ENCODE measurements at places on chromosomes 2 and 18. TPM values are rescaled to one million over a fixed set of nuclear protein-coding genes. Genes with fewer than 3 reads are reported as not detected.

The VWA3B gene
- total RNA-seq, result not detected

GRCh38 chr18:3998698-3999333, 456.3 kb downstream of the DLGAP1 start:
- DNase-seq, result peak; percentile 20

DNA sequence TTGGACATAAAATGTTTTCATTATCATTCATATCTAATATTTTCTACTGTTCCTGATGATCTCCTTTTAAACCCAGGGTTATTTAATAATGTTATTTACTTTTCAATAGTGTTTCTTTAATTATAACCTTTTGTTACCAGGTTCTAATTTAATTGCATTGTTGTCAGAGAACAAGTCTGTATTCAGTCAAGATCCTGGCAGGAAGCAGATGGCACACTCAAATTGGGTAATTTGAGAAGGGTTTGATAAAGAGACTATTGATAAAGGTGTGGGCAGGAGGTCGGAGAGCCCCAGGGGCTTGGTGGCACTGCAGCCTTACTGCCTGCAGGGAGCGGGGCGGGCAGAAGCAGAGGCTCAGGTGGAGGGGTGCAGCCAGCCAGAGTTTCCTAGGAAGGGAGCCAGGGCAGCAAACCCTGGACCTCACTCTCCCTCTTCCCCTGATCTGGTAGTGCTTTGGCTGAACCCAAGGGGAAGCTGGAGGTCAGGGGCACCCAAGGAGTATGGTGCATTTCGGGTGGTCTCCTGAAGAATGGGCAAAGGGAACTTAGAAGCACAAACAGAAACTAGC, 2.3 kb upstream of the KIF1A start:
- DNase-seq, result no peak

DNA sequence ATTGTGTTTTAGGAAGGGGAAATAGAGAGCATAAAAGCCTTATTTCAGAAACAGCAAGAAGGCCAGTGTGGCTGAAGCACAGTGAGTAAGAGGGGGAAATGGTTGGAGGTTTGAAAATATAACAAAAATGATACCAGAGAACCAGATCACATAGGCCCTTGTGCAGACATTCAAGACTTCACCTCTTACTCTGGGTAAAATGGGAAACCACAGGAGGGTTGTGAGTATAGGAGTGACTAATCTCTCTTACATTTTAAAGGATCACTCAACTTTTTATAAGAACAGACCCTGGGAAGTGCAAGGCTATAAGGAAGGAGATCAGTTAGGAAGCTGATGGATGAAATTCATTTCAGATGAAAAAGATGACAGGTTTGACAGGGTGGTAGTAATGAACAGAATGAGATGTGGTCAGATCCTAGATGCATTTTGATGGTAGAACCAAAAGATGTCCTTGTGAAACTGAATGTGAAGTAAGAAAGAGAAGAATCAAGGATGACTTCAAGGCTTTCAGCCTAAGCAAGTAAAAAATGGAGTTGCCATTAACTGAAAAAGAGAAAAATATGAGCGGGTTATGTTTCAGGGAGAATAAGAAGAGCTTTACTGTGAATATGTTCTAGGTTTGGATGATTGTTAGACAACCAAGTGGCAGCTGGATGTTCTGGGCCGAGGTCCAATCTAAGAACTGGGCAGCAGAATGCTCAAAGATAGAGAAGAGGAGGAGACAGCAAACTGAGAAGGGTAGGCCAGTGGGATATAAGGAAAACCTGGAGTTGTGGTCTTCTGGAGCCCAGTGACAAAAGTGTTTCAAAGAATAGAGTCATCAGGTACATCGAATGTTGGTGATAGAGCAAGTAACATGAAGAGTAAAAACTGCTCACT, 65.1 kb downstream of the USP40 start:
- no peak for DNase-seq

DNA sequence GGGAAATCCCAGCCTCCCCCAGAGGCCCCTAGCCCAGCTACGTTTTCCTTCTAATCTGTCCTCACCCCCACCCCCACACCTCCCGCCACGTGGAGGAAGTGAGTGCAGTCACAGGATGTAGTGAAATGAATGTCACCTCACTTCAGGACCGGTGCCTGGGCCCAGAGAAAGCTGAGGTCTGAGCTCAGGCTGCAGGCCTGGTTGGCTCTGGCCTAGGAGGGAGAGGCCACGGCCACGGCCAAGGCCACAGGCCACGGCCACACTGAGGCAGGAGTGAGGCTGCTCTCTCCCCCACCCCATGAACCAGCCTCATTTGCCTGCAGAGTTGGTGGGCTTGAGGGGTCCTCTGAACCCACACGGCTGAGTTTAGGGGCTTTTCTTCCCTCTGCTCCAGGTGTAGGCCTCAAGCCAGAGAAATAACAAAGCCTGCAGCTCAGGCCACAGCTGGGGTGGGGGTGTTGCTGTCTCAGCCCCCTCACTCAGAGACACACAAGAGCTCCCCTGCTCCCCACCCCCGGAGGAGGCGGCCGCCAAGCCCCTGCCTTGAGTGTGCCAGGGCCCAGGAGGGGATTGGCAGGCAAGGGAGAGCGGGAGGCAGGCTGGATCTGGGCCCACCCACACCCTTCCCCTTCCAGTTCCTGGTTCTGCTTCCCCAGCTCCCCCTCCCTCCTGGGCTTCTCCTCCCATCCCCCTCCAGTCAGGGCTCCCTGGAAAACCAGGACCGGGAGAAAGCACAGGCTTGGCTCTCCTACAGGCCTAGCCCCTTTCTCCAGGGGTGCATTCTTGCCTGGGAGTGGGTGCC, 27.0 kb downstream of the DNMT3A start:
- peak; percentile 22 for DNase-seq

DNA sequence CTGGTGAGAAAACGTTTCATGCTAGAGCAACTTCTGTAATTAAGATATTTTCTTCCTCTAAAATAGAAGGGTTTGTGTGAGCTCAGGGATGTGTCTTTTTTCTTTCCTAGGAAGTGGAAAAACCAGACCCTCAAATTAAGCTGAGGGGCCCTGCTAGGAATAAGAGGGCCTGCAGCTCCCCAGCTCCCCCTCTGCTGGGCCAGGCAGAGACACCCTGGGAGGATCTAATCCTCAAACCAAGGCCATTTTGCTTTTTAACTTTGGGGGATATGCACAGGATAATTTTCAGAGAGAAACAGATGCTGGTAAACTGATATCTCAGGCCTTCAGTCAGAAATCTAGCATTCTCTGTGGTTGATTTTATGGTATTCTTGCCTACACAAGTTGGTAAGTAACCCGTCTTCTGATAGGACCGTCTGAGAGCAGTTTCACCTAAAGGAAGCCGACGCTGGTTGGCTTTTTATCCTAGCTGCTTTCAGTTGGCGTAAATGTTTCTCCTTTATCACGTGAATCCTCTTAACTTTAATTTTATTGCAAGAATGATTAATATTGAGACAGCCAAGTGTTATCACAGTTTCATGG, 34.8 kb downstream of the SNTG2 start:
- DNase-seq, result no peak

DNA sequence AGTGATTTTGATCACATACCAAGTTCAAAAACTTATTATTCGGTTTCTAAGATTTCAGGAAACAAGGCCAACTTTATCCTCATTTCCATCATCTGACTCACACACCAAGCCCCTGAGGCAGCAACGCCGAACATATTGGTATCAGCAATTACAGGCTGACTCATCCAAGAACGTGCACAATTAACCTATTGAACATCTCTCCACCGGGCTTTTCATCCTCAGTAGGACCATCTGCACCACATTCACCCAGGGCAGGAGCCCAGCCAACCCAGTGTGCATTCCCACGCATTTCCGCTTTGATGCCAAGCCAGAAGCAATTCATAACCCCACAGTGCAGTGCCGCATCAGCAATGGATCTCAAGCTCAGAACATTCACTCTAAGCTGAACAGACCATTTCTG, 52.9 kb downstream of the SCG2 start:
- peak; percentile 86 for DNase-seq

Data from pulmonary artery endothelial cell (primary cell).